ENCODE measurements at places on chromosomes 13 and 19. TPM values are rescaled to one million over a fixed set of nuclear protein-coding genes. Genes with fewer than 3 reads are reported as not detected.

The PCDH17 gene
- not detected for total RNA-seq

The CYP4F11 gene
- not detected for total RNA-seq

The LYPD3 gene
- total RNA-seq = 2.2 TPM

The WDR62 gene
- 30.6 TPM for total RNA-seq

The TMEM145 gene
- total RNA-seq = 2.5 TPM

The ZFP14 gene
- total RNA-seq = 3.5 TPM

The RASAL3 gene
- total RNA-seq = not detected

The LRRC63 gene
- total RNA-seq = not detected

The PRR20B gene
- not detected for total RNA-seq

The ZNF493 gene
- 8.4 TPM for total RNA-seq

The TNFSF9 gene
- total RNA-seq = 0.77 TPM

GRCh38 chr19:30870876-30871275, 478.4 kb downstream of the TSHZ3 start:
- DNase-seq = no peak

- no peak for DNase-seq
Measured at GRCh38 chr13:72469906-72470305, 257.5 kb downstream of the MZT1 start.

- DNase-seq = no peak
Measured at GRCh38 chr19:3669947-3670795, 30.1 kb downstream of the PIP5K1C start.

DNA sequence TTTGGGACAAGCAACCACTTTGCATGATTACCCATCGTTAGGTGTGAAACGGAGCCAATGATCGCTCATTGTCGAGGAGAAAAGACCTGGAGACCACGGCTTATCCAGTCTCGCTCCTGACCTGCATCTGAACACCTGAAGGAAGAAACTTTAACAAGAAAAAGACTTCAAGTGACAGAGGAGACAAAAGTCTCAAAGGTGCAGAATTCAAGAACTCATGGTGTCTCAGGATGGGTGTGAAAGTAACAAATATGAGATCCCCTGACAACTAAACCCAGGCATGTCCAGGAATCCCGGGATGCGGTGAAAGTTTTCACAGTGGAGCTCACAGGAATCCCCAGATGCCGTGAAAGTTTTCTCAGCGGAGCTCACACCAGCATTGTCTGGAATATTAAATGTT, 6.3 kb upstream of the ATP11A start:
- DNase-seq = no peak

DNA sequence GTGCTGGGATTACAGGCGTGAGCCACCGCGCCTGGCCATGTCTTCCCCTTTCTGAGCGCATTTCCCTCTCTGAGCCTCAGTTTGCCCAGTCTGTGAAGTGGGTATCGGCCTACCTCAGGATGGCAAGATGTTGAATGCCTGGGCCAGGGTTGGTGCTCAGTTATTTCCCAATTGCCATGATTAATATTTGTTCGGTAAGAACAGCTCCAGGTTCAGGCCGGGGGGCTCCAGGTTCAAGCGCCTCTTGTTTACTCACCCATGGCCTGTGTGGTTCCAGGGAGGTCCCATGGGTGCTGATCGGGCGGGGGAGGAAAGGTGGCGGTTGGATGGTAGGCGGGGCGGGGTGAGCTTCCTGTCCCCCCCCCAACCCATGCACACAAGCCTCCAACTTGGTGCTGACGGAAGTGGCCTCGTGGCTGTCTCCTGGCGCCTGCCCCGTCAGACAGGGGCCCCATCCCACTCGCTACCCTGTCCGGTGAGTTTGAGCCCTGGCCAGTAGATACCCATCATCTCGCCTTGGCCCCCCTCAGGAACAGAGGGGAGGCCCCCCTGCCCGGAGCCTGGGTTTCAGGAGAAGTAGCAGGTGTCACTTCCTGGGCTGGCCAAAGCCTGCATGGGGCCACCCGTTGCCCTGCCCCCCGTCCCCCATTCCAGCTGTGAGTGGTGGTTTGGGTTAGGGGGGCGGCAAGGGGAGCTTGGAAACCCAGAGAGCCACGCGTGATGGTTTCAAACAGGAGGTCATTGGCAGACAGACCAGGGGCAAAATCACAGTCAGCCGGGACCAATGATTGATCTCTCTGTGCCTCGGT, at the start of gene FCHO1:
Gene FCHO1, plus strand, starts transcription at position 375 of the 809 bp plus-strand sequence. CDS start 3,688 bp downstream, outside the sequence.
- DNase-seq = no peak

DNA sequence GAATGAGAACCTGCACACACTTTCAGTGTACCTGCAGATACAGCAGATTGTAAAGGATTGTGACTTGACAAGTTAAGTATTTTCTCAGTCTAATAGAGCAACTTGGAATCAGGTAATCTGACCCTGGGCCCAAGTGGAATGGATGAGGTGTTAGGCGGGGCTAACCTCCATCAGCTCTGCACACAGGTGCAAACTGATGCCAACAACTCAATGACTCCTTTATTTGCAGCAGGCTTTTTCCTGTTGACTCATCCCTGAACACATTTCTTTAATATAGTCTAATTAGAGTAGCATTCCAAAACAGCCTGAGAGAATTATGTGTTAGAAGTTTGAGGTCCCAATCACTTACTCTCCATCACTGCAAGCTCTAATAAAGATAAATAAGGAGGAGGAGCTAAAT, 48.8 kb downstream of the TPT1 start:
- DNase-seq = no peak

- DNase-seq = peak; percentile 65
Measured at GRCh38 chr19:3285647-3286176, 61.3 kb downstream of the CELF5 start.

DNA sequence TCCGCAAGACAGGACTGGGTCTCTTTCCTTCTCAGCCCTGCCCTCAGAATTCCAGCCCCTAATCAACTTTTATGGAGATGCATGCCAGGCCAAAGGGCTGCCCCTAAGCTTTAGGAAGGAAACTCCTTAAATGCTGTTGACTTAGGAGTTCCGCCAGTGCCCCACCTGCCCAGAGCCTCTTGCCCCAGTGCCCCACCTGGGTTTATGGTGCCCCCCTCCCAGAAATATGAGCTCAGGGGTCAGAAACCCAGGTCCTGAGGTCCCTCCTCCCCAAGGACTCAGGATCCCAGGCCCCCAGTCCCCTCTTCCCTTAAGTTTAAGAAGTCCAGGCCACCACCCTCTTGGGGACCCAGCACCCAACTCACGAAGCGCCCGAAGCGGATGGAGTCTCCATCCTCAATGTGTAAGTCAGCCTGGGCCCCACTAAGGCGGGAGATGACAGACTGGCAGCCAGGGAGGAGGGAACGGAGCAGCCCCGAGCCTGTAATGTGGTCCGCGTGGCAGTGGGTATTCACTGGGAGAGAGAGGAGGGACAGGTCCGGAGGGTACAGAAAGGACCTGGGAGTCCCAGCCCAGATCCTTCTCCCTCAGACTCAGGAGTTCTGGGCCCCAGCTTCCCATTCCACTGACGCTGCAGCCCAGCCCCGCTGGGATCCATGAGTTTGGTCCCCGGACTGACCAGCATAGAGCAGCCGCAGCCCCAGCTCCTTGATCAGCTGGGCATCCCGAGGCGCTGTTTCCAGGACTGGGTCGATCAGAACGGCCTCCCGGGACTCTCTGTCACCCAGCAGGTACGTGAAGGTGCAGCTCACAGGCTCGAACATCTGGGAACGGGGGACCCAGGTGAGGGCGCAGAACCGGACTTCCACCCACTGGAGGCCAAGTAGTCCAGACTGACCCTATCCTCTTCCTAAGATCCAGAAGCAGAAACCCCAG, 897 bp downstream of the ETHE1 start:
- peak; percentile 37 for DNase-seq

- DNase-seq = no peak
Measured at GRCh38 chr13:89380101-89380500, 1708.9 kb downstream of the SLITRK5 start.

- no peak for DNase-seq
Measured at GRCh38 chr19:15316498-15316897, 15.8 kb downstream of the BRD4 start.

- DNase-seq = no peak
Measured at GRCh38 chr13:71219698-71220415, 647.1 kb downstream of the DACH1 start.

GRCh38 chr19:4636151-4636717, 3.1 kb upstream of the TNFAIP8L1 start:
- peak; percentile 53 for DNase-seq

- DNase-seq = no peak
Measured at GRCh38 chr19:54662730-54663129, at the start of gene LILRB4. LILRB4 (plus strand) TSS chr19:54662985; CDS start chr19:54663034, 49 bp downstream.

DNA sequence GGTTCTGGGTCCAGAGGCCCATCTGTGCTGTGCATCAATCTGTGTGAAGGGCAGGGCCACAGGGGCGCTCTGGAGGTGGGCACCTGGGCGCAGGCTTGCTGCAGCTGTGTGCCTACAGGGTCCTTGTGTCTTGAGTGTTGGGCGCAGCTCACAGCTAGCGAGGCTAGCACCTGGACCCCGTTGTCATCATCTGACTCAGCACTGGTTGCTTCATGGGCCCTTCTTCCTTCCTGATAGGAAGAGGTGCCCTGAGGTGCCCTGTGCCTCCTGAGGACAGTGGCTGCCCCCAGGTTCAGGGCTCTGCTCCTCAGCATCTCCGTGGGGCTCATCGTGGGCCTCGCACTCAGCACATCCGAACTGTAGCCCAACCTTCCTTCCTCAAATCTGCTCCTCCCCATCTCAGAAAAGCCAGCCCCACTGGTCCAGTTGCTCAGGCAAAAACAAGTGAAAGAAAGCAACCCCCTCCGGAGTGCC, 54.8 kb downstream of the GATAD2A start:
- no peak for DNase-seq

GRCh38 chr19:54449701-54450069, 686 bp downstream of the LENG8 start:
- DNase-seq = no peak

DNA sequence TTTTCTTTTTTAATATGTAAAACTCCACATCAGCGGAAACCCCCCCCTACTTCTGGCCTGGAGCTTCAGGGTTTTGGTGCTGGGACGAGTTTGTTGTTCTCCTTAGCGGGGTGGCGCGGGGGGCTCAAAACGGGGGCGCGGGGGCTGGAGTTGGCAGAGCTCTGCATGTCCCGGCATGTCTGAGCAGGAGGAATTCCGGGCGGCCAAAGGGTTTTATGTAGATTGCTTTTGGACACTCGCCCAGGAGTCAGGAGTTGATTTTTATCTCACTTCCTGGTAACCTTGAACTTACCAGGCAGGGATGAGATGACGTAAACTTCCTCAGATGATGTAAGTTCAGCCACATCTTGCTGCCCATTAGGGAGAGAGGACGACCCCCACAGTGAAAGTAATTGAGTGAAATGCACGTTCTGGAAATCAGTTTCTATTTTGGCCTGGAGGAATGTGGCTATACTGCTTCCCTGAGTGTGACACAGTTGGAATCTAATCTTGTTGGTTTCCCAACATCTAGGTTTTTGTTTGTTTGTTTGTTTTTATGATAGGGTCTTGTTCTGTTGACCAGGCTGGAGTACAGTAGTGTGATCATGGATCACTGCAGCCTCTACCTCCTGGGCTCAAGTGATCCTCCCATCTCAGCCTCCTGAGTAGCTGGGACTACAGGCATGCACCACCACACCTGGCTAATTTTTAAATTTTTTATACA, 21.0 kb upstream of the GDF15 start:
- DNase-seq = peak; percentile 61
